ENCODE measurements at places on chromosomes 4 and X. TPM values are rescaled to one million over a fixed set of nuclear protein-coding genes. Genes with fewer than 3 reads are reported as not detected.

DNA sequence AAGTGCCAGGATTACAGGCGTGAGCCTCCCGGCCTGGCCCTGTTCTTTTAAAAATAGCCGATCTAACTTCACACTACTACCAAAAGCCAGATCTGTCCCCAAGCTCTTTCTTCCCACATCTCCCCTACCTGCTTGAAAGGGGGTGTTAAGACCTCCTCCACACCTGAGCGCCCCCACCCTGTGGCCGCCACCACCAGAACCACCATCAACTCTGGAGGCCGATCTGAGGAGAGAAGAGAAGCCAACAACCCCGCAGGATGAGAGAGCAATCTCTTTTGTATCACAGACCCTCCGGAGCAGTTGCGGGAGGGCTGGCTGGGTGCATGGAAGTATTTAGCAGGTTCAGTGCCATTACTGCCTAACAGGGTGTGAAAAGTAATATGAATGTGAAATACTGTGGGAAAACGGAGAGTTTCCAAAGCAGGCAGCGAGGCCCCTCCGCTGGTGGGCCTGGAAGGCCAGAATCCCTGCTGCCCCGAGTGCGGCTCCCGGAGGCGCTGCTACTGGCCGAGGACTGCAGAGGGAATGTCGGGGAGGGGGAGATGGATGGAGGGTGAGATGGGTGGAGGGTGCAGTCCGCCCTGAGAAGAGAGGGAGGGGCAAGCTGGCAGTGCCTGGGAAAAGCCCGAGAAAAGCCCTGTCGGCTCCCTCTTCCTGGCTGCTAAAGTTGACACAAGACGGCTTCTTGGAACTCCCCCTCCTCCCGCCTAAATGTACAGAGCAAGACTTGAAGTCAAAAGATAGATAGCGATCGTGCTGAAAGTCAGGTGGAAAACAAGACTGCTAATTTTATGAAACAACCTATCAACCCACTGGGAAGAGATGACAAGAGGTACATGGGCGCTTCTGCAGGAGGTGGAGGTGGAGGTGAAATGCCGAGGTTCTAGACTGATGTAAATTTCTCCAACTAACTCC, 22.3 kb downstream of the HAND2 start:
- DNase-seq, result no peak

Gene SRPX2
- 1.6 TPM for total RNA-seq

DNA sequence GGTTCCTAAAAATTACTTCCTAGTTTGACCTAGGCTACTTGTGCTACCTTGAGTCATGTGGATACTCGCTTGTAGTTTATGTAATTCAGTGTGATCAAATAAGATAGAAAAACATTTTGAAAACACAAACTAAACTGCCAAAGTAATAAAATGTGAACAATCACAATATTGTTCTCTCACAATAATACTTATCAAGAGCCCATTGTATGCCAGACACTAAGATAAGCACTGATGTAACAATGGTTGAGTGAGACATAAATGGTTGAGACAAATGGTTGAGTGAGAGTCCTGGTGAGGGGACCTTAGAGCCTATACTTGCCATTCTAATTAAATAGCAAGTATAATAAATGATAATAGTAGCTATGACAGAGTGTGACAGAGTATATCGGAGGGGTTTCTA, 41.7 kb downstream of the RFC1 start:
- DNase-seq, result peak; percentile 21

Gene TKTL2
- total RNA-seq, result not detected

GRCh38 chr4:25051534-25051933, 20.8 kb upstream of the LGI2 start:
- DNase-seq, result no peak

Data from SK-MEL-5 (cell line).